ENCODE measurements at places on chromosomes 12 and 14.

GRCh38 chr12:118912697-118913270, 68.6 kb upstream of the SRRM4 start:
- no peak for DNase-seq

- no peak for DNase-seq
These were observed 56.8 kb downstream of the SDR9C7 start for GRCh38 chr12:56877195-56878009.

- no peak for DNase-seq
These were observed 56.7 kb upstream of the NR2C1 start for GRCh38 chr12:95130096-95130495.

DNA sequence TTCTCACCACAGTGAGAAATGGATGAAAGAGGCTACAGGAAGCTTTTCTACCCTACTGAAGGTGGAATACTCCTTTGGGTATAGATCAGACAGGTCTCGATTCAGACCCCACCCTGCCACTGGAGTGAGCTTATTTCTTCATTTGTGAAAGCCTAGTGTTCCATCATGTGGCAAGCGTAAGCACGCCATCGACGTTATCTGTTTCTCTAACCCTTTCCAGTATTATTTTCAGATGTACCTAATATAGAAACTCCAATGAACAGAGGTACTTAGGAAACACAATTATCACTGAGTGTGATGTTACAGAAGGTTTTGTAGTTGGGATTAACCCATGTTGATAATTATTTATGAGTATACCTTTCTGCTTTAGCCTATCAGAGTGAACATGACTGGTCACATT, 12.4 kb downstream of the PEBP1 start:
- no peak for DNase-seq

DNA sequence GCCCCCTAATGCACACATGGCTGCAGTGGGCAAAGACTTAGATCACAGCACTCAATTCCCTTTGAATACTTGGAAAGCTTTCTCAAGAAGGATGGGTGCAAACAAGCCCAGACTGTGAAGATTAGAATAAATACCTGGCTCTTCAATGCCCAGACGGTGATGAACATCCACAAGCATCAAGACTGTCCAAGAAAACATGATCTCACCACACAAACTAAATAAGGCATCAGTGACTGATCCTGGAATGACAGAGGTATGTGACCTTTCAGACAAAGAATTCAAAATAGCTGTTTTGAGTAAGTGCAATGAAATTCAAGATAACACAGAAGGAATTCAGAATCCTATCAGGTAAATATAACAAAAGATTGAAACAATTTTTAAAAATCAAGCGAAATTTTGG, 43.8 kb upstream of the ZDHHC17 start:
- DNase-seq: no peak

DNA sequence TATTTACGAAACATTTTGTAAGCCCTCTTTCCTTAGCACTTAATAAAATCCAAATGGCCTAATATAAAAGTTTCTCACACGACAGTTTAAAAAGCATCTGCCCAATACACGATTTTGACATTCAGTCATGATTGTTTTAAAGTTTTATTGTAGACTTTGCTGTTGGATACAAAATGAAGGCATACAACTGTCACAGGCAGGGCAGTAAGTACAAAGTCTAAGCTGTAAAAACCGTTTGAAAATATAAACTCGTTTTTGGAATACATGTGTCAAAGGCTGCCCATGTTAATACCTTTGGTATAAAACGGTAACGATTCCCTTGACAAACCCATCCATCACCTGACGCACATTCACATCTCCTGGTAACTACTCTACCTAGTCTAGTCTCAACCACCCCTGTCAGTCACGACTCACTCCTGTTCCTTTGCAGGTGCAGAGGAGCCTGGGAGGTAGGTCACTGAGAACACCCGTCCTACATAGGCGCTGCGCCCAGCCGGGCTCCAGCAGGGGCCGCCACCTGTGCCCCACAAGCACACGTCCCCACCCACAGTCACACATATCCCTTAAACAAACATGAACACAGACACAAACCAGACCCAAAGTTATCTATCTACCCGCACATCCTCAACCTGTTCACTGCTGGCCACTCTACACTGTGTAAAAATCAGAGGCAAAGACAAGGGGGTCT, 27.1 kb downstream of the KCTD10 start:
- no peak for DNase-seq

DNA sequence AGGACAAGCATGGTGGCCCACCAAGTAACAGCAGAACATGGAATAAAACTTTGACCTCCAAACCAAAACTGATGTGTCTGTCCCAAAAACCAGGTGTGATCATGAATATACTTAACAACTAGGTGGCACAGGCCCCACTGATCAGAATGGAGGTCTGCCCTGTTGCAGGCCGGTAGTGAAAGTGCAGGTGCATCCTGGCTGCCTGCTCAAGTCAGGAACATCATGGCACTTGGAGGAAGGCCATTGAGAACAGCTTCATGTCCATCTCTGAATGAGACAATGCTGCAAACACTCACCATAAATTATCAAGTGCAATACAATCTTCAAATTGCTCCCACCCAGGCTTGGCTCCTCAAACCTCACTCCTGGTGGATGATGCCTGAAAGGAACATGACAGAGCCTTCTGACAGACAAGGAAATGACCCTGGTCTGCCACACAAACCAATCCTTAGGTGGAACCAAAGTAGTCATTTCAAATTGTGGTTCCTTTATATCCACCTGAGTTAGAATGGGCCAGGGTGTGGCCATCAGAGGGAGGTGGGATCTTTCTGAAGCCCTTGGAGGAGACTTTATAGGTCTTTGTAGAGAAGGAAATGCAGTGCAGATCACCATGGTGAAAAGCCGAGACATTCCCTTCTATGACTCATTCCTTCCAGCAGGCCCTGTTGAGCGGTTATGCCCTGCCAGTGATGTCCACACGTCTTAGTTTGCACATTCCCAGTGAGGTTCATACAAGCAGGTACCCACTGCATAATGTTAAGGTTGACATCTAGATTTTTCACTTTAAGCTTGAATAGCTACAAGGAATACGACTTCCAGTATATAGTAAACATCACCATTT, 36.0 kb downstream of the EGLN3 start:
- no peak for DNase-seq
